ENCODE measurements at places on chromosomes 2 and 18. TPM values are rescaled to one million over a fixed set of nuclear protein-coding genes. Genes with fewer than 3 reads are reported as not detected.

The TMEFF2 gene
- 0.11 TPM for total RNA-seq

The SNED1 gene
- 6.7 TPM for total RNA-seq

The ZSWIM2 gene
- not detected for total RNA-seq

The ABHD3 gene
- 5.4 TPM for total RNA-seq

The SDC1 gene
- total RNA-seq = 0.68 TPM

The TDRD15 gene
- total RNA-seq = not detected

The KATNAL2 gene
- 2.7 TPM for total RNA-seq

Data from Right ventricle myocardium inferior (tissue), 1 donor.